BJ (cell line): ENCODE measurements at places on chromosomes 13 and 19. TPM values are rescaled to one million over a fixed set of nuclear protein-coding genes. Genes with fewer than 3 reads are reported as not detected.

The INTS6 gene
- polyA plus RNA-seq = 17.2 and 32.0 TPM in 2 replicates

The NLRP5 gene
- not detected in 2 replicates for polyA plus RNA-seq

The CFD gene
- polyA plus RNA-seq = 0.70 and 0.77 TPM in 2 replicates

GRCh38 chr19:29963576-29963975, 21.5 kb downstream of the URI1 start:
- DNase-seq = no peak

DNA sequence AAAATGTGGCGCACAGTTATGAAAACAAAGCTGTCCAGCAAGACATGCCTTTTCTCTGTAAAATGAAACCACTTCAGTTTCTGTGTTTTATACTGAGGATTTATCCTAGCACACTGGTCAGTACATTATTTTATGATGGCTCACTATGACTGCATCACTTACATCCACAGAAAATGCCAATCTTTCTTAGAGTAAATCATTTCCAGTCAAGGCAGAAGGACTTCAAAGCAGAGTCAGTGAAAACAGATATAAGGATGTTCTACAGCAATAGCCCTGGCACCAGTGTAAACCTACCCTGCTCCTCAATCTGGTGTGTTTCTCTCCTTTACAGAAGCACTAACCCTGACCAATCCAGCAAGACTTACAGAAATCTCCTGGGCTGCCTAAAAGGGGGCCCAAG, 473.5 kb downstream of the GPC6 start:
- no peak for DNase-seq

The PSG1 gene
- polyA plus RNA-seq = 14.4 and 17.1 TPM in 2 replicates

GRCh38 chr19:52214241-52214640, 24.4 kb downstream of the PPP2R1A start:
- DNase-seq = no peak

DNA sequence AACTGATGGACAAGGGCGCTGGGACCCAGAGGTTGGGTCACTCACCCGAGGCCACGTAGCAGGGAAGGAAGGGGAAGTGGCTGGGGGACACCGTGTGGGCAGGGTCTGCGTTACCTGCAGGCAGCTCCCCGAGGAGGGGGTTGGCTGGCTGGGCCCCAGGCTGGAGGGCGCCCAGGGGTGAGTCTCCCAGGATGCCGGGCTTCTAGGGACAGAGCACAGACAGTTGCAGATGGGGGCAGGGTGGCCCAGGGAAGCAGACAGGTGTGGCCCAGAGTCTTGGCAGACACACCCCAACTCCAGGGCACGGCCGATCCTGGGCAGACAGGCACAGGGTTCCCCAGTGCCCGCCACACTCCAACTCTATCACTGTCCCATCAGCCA, 5.6 kb upstream of the FDX2 start:
- DNase-seq = no peak

GRCh38 chr19:56301886-56302620, 12.6 kb downstream of the ZSCAN5A start:
- no peak for DNase-seq

DNA sequence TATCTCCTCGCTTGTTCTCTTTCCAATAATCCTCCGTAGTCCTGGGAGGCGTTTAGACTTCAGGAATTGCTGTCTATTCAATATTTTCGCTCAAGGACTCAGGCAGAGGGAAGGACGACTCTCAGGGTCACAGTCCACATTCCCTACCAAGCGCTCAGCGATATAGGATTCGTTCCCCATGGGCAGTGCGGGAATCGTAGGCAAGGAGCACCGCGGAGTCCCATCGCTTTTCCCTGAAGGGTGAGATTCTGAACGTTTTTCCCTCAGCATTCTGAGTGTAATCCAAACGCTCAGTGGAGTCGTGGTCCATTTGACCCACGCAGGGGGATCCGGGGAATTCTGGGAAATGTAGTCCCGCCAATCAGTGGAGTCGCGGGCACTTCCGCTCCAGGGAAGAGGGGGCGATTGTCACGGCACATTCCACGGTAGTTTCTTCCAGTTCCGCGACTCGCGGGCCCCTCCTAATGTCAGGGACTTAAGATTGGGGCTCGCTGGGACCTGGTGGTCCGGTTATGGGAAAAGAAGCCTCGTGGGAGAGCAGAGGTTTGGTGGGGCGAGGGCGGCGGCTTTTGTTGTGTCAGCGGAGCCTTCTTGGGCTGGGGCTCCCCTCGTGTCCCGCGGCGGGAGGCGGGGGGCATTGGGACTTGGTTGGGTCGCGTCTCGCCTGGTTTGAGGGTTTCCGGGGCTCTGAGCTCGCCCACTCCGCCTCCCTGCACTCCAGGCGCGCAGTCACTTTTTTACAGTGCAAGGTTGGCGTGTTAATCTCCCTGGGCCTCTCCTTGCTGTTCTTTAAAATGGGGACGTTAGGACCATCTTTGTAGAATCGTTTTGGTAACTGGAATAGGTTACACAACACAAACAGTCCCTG, at the start of gene ZNF234:
ZNF234 (plus strand) TSS at position 364 of the 868 bp plus-strand sequence. CDS start 3,079 bp downstream, outside the sequence.
- peak; percentile 49 for DNase-seq

DNA sequence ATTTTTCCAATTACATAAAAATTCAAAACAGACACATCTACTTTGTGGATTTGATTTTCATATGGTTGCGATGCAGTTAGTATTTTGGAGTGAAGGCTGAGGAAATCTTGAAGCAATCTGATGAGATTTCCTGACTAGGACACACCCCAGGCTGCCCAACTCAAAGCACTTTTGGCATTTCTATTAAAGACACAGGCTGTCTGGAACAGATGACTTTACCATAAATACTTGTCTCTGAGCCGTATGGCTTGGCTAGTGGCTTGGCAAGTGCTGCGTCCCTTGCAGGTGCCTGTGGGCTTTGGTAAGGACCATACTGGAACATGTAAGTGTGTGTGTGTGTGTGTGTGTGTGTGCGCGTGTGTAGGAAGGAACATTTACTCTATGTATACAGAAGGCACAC, 218.8 kb downstream of the FGF9 start:
- DNase-seq = no peak

DNA sequence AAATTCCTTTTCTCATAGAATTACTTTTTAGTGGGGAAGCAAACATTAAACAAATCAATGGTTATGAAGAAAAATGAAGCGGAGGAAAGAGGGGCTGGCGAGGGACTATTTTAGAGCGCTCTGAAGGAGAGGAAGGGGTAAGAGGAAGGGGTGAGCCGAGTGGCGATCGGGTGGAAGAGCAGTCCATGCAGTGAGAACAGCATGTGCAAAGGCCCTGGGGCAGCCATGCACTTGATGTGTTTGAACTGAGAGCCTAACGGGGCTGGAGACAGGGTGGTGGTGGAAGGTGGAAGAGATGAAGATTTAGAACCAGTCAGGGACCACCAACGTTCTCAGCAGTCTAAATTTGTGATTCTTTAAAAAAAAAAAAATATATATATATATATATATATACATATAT, 14.4 kb upstream of the NOP53 start:
- no peak for DNase-seq

- DNase-seq = no peak
These were observed 26.8 kb downstream of the RASA3 start for GRCh38 chr13:114105521-114106225.

- no peak for DNase-seq
These were observed 750 bp upstream of the AMH start for GRCh38 chr19:2248136-2249009.

DNA sequence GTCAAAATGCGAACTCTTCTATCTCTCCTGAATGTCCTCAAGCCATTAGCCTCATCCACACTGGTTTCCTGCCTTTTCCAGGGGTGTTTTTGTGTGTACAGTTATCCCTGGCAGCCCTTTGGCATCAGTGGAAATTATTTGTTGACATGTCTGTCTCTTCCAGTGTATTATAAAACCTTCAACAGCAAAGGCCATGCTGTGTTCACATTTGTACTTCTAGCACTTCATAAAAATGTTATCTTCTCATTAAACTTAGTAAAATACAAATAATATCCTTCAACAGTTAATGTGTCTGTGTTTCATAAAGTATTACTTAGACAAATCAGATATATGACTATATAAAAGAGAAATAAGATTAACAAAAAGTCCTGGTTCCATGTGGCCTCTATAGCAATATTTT, 359.5 kb upstream of the ARGLU1 start:
- DNase-seq = no peak

GRCh38 chr19:28066161-28066560, 1146.8 kb downstream of the UQCRFS1 start:
- no peak for DNase-seq

GRCh38 chr19:51417810-51418157, 342 bp upstream of the SIGLEC10 start:
- no peak for DNase-seq

DNA sequence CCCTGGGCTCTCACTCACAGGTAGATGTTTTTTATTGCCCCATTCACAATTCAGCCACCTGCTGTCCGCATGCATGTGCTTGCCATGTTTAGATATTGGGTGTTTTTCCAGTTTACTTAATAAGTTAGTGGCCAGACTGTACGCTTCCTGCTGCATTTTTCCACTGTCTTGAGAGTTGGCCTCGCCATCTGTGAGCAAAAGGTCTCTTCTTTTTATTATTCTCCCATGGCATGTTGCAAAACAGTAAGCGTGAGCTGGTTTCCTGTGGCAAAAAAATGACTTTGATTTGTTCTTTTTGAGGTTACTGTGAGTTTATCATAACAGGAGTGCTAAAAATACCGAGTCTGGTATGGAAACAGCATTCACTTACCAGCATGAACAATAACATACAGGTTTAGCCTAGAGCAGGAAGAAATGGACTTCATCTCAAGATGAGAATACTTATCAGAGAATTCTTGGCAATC, 46.0 kb downstream of the SAE1 start:
- peak; percentile 93 for DNase-seq

The THSD8 gene
- 0.75 and 2.6 TPM in 2 replicates for polyA plus RNA-seq

DNA sequence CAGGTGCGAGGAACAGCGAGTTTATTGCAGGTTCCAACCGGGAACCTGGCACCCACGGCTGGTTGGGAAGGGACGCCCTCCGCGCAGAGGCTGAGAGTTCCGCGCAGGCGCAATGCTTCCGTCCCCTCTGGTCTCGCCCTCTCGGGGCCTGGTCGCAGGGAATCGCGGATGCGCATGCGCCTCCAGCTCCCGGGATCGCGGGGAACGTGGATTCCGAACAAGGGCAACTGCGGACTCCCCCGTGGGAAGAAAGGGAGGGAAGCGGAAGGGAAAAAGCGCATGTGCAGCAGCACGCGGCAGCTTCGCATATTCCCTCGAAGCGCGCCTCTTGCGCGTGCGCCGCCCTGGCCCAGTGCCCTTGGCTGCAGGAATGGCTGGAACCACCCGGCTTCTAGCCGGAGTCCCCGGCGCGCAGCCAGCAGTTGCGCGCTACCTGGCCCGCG, 1.1 kb downstream of the TSSK6 start:
- DNase-seq = no peak

DNA sequence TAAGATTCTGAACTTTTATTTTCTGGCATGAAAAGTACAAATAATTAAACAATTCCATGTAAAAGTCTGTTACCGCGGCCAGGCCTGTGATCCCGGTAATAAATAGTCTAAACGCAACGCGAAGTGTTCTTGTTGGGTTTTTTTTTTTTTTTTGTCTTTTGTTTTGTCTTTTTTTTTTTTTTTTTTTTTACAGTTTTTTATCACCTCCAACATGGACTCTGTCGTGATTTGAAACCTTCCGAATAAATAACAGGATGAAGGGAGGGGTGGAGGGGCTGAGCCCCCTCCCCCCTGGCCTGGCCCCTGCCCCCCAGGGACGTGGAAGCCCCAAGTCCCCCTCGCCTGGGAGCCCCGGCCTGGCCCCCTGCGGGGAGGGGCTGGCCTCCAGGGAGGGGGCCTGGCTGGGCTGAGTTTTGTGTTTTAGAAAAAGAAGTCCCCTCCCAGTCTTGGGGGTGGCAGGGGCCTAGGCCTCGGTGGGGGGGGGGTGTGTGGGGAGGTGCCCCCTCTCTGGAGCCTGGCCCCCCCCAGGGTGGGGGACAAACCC, 16.0 kb downstream of the PRKCSH start:
- DNase-seq = no peak

The ISOC2 gene
- 93.8 and 123 TPM in 2 replicates for polyA plus RNA-seq

DNA sequence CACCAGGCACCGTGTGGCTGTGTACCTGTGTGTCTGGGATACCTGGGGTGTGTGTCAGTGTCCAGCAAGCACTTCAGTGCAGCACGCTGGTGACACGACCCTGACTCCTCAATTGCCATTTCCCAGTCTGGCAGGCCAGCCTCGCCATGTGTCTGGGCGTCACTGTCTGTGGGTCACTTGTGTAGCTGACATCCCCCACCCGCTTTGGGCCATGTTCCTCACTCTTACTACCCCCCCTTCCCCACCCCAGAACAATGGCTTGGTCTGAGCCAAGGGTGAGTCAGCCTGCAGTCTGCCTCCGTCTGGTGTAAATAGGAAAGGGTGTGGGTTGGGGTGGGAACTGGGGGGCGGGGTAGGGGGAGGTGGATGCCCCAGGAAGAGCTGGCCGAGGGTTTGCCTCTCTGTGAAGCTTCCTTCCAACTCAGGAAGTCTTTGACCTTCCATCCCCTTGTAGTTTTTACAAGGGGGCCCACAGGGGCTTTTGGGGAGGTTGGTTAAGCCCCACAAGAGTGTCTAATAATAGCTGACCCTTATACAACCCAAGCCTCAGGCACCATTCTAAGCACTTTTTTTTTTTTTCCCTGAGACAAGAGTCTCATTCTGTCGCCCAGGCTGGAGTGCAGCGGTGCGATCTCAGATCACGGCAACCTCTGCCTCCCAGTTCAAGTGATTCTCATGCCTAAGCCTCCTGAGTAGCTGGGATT, 17.6 kb downstream of the NOVA2 start:
- no peak for DNase-seq

The LAIR1 gene
- not detected in 2 replicates for polyA plus RNA-seq

The SERPINE3 gene
- not detected in 2 replicates for polyA plus RNA-seq

DNA sequence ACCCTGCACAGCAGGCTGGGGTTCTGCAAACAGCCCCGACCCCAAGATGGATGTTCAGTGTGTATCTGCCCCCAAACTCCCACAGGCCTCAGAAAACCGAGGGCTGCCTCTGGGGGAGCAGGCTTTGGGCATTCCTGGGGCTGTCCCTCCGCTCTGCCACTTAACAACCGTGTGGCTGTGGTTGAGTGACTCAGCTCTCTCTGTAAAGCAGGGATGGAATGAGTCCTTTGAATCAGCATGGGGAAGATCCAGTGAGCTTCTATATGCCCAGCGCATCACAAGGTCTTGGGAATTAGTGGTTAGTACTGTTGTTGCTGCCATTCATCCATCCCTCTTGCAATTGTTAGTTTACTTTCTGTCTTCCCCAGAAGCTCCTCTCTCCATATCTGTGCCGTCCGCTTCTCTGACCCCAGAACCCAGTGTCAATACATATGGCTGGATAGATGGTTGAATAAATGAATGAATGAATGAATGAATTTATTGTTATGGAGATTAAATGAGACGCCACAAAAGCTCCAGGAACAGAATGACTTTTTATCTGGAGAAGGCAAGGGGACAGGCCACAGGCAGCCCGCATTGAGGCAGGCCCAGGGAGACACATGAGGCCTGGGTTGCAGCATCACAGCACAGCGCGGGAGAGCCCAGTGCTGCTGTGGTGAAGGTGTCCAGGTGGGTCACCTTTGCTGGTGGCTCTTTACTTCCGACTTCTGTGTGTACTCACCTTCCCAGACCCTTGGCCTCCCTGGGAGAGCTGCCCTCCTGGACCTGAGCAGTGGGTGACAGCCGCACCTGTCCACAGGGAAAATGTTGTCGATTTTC, 89.2 kb downstream of the RGCC start:
- no peak for DNase-seq

The CDX2 gene
- polyA plus RNA-seq = not detected in 2 replicates

- peak; percentile 90 for DNase-seq
These were observed 5.5 kb upstream of the ACP7 start for GRCh38 chr19:39078436-39079200.
